Stimulated activated CD8-positive, alpha-beta memory T cell treated with anti-CD3 and anti-CD28 coated beads, Interleukin-15, amount 100 ng/mL, for 24 hours (primary cell): ENCODE measurements at places on chromosomes 1 and 21.

DNA sequence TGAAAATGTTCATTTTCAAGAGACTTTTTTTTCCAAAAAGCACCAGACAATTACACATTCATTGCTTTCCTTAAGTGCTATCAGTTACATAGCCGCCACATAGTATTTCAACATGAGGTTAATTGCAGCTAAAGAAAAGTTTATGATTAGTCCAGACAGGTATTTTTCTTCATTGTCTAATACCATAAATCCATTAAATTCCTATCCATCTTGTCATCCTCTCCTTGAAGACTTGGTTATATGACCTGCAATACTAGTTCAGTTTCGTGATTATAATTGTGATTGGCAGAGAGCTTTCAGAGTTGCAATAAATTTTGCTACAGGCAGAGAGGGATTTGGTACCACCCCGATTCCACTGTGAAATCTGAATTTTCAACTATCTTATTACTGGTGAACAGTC lies 437.7 kb downstream of the GPATCH2 start:
- DNase-seq = no peak

DNA sequence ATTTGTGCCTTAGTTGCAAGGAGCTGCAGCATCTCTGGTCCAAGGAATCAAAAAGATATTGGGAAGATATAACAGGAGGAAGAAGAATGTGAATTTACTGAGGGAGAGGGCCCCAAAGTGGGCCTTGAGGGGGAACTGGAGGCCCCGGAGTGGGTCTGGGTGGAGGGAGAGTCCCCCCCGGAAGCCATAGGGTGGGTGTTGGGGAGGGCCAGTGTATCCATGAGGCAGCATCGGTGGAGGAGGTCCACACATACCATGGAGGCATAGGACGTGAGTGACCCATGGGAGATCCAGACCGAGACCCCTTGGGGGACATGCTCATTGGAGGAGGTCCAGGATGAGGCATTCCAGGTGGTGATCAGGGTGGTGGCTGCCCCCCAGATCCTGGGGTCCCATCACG lies 708 bp upstream of the C1orf167 start:
- no peak for DNase-seq

DNA sequence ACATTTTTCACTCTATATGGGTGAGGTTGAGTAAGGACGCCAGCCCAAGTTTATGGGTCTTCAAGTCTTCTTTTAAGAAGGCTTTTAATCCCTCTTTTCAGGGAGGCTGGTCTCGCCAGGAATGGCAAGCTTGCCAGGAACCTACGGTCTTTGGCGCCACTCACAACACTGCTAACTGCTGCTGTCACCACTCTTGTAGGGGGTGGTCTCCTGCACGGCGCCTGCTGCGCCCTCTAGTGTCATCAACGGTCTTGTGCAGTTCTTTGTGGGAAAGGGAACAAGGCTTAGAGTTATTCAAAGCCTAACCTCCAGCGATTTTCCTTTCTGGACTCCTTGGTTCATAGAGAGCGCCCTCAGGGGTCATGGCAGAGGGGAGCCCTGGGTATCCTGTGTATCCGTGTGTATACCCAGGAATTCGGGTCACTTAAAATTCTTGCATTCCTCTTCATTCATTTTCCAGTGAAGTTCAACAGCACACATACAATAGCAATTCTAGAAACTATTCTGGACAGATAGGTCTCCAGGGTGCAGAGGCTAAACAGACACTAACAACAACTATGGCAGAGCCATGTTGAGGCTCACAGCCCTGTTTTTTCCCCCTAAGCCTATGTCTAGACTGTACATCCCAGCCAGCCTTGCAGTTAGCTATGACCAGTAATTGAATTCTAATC lies 392.8 kb upstream of the CAMK1G start:
- DNase-seq = no peak

GRCh38 chr1:233372218-233373120 lies 44.9 kb downstream of the MAP3K21 start:
- no peak for DNase-seq

GRCh38 chr1:1407636-1408318 lies 684 bp upstream of the MRPL20 start:
- DNase-seq = no peak

- no peak for DNase-seq
Measured at GRCh38 chr1:197076585-197076984, 9.5 kb upstream of the F13B start.

GRCh38 chr1:92922356-92923035 lies 38.8 kb downstream of the DIPK1A start:
- DNase-seq = no peak

GRCh38 chr1:198436276-198436675 lies 104.2 kb downstream of the ATP6V1G3 start:
- no peak for DNase-seq
